ENCODE measurements at places on chromosomes 7 and 10. TPM values are rescaled to one million over a fixed set of nuclear protein-coding genes. Genes with fewer than 3 reads are reported as not detected.

- DNase-seq = no peak
Observed at GRCh38 chr10:130459011-130459410, 322.8 kb downstream of the GLRX3 start.

DNA sequence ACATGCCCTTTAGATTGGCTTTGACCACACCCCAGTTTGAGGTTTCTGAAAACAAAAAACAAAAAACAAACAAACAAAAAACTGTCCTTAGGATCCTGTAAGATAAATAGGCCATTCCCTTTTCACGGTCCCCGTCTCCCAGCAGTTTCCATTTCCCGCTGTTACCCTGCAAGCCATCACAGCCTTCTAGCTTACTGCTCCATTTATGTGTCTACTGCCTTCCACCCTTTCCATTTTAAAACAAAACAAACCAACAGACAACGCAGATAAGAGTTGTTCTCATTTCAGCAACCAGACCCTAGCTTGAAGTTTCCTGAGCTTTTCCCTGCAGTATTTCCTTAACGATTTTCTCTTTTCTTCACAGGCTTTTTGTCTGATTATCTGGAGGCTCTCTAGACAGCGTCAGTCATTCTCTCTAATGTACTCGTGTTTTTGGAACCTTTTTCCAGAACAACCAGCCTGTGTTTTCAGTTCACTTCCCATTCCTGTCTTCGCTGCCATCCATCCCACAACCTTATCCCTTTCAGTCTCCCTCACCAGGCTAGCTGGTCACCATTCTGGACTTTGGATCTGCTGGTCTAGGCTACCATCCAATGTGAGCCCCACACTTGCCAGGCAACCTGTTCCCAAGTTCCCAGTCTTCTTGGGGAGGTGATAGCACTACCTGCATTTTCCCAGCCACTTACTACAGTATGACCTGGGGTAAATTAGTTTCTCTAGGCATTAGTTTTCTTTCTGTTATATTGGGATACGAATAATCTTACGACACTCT lies 317.3 kb upstream of the FZD1 start:
- no peak for DNase-seq

SERPINE1 gene
- 1.1 TPM for polyA plus RNA-seq

OR2A42 gene
- 2.7 TPM for polyA plus RNA-seq

DNA sequence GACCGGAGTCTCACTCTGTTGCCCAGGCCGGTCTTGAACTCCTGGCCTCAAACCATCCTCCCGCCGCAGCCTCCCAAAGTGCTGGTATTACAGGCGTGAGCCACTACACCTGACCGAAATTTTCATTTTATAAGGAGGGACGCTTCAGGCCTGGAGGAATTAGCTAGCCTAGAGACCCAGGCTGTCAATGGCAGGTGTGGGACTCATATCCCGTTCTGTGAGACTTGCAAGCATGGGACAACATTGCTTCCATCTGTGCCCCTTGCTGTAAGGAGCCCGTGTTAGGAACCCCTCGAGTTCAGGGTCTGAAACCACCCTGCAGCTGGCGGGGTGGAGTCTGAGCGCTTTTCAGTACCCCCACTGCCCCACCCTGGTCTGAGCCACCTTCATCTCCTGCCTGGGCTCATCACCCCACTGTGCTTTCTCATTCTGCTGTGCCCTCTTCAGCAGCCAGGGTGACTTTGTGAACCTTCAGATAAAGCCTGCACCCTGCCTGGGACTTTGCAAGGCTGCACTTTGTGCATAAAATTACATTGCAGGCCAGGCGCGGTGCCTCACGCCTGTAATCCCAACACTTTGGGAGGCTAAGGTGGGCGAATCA lies 1.3 kb upstream of the DAGLB start:
- DNase-seq = no peak

EBLN1 gene
- not detected for polyA plus RNA-seq

GRCh38 chr7:30347226-30348082 lies 63.1 kb downstream of the ZNRF2 start:
- no peak for DNase-seq

Data from renal cortex interstitium (tissue), 15 donors.